ENCODE measurements at places on chromosomes 7 and 10. TPM values are rescaled to one million over a fixed set of nuclear protein-coding genes. Genes with fewer than 3 reads are reported as not detected.

The GJD4 gene
- not detected for total RNA-seq

GRCh38 chr7:104969183-104969582 lies 44.8 kb upstream of the KMT2E start:
- DNase-seq, result no peak

The ITGB8 gene
- 2.1 TPM for total RNA-seq

DNA sequence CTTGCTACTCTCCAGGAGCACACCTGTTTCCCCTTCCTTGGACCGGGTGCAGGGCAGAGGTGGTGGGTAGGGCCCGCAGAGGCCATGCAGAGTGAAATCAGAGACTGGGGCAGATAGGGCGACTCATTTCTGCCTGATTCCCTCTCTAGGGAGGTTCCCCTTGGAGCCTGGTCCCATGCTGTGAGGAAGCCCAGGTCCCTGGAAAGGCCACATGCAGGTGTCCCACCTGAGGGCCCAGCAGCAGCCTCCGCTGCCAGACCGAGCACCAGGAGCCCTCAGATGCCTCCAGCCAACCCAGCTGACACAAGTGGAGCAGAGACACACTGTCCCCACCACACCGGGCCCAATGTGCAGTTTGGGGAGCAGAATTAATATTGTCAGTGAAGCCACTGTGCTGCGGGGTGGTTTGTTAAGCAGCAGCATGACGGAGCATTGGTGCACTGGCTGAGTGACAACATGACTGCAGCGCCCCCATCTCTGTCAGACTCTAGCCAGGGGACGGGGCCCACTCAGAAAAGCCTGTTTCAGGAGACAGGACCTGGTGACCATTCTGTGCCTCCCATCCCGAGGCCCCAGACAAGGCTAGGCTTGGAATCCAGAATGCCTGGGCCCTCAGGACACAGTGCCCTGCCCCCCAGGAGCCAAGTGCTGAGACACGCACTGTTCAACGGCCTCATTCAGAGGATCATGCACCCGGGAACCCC lies 30.4 kb upstream of the RET start:
- no peak for DNase-seq

GRCh38 chr7:148242294-148242821 lies 348.2 kb upstream of the C7orf33 start:
- DNase-seq, result no peak

- no peak for DNase-seq
Measured at GRCh38 chr7:157087646-157088045, 51.1 kb upstream of the UBE3C start.

DNA sequence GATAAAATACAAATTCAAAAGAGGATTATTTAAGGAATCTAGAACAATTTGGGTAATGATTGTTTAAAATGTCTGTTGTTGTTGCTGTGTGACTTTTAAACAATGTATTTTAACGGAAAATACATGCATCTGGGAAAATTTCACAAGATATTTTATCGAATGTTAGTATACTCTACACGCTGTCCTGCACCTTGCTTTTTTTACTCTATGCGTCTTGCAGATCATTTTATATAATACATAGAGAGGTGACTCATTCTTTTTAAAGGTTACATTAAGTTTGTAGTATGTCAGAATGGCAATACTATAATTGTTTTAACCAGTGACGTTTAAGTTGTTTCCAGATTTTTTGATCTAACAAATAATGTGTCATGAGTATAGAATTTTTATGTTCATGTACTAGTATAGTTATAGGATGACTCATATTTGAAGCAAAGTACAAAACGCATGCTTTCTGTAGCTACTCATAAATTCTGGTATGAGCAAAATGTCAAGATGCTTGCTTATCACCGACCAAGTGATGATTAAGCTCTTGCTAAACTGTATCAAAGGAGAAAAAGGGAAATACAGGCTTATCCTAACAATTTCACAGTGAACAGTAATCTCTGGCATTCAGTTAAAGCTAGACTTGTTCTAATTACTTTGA lies 4.9 kb downstream of the DKK1 start:
- no peak for DNase-seq

The ATP6V0A4 gene
- total RNA-seq, result not detected

The FAM24B gene
- 17.2 TPM for total RNA-seq

DNA sequence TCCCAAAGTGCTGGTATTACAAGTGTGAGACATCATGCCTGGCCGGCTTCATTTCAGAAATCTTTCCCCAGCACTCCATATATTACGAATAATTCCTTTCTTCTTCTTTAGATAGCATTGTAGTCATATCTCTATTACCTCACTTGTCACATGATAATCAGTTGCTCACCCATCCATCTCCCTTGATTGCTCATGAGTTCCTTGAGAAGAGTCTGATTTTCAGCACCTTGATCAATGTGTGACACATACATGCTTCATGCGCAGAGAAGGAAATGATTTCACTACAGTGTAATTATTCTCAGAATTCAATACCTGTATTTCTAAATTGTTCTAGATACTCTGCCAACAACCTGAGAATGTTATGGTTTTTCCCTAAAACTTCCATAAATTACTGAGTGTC lies 26.7 kb upstream of the GGCT start:
- DNase-seq, result no peak

The TMEM196 gene
- not detected for total RNA-seq

- no peak for DNase-seq
Measured at GRCh38 chr7:46003896-46004875, 83.1 kb upstream of the IGFBP3 start.

The LAMB1 gene
- total RNA-seq, result 0.52 TPM

DNA sequence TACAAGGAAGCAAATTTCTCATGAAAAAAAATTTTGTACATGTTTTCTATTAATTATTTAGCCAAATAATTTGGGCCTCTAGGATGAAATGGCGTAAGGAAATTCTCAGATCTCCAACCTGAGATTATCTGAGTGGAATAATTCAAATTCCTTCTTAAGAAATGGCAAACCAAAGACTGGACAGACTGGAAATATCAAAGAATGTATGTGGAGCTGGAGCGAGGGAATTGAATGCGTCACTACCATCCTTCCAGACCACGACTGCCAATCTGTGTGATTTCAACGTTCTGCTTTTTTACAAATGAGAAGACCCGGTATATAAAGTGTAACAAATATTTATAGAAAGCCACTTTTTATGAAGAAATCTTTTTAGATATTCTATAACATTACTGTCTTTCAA lies 12.4 kb upstream of the BLNK start:
- no peak for DNase-seq

The CFAP70 gene
- total RNA-seq, result 2.6 TPM

DNA sequence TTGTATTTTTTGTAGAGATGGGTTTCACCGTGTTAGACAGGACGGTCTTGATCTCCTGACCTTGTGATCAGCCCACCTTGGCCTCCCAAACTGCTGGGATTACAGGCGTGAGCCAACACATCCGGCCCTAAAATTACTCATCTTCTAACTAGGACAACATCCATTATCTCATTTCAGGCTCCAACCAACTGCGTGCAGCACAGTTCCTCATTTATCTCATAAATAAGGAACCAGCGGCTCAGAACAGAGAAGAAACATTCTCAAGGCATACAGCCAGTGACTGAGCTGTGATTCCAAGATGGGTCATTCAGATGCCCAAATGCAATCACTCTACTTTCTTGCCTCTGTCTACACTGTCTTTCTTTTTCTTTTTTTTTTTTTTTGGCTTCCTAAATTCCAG lies 356.1 kb downstream of the ELMO1 start:
- no peak for DNase-seq

The MSMB gene
- not detected for total RNA-seq

- no peak for DNase-seq
Measured at GRCh38 chr7:85829817-85830432, 643.1 kb upstream of the SEMA3D start.

The LLCFC1 gene
- not detected for total RNA-seq

The GPER1 gene
- total RNA-seq, result not detected

The GRID1 gene
- total RNA-seq, result not detected

The SPDYE2B gene
- total RNA-seq, result not detected

DNA sequence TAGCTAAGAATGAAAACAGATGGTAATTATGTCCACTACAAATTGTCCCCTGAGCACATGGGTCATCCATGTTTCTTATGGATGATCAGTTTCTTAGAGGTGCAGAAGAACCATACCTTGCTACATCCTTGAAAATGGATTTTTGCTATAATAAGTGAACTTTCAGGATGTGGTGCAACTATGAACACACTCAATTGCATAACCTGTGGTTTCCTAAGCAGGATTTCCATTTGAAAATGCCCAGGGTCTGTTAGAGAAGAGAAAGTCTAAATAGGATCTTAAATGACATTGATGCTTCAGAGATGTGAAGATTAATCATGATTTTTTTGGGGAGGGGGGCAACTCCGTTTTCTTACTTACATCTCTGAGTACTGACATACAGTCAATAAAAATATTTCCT lies 39.6 kb upstream of the CACNB2 start:
- no peak for DNase-seq

DNA sequence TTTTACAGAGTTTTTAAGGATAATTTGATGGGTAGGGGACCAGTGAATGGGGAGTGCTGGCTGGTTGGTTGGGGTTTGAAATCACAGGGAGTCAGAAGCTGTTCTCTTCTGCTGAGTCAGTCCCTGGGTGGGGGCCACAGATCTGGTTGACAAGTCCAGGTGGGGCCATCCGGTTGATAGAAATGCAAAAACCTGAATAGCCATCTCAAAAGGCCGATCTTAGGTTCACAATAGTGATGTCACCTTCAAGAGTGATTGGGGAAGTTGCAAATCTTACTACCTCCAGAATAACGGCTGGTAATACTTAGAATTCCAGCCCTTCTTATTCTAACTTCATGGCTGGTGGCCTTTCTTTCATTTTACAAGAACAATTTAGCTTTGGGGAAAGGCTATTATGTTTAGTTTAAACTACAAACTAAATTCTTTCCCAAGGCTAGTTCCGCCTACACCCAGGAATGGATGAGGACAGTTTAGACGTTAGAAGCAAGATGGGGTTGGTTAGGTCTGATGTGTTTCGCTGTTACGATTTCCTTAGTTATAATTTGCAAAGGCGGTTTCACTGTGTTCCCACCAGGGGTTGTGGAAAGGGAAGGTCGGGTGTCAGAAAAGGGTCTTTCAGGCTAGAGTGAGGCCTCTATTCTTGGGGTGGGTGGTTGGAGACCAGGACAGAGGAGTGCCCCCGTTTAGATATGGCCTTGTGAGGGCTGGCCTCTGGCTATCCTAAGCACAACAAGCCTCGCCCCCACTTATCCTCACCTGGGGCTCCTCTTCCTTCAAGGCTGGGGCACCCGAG lies 27.4 kb downstream of the IFT22 start:
- DNase-seq, result no peak

DNA sequence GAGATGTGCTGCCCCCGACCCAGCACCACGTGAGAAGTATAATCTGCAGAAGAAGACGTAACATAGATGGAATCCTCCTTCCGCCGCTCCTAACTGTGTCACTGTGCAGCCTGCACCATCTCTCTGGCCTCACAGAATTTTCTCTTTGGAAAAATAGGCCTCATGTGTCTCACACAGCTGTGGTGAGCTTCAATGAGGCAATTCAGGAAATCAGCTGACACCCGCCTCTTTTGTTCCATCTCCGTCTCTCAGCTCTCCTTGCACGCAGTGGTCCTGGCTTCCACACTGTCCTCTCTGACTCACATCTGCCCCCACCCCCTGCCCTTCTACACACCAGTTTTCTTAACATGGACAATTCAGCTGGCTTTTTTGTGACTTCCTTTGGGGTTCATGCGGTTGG lies 7.2 kb downstream of the C10orf90 start:
- DNase-seq, result no peak

The NOS3 gene
- 10.7 TPM for total RNA-seq

The PLXNA4 gene
- total RNA-seq, result 0.27 TPM

Measured in CD4-positive, CD25-positive, alpha-beta regulatory T cell (primary cell).